NCI-H1930 (cell line): ENCODE measurements at places on chromosomes 11 and 22.

DNA sequence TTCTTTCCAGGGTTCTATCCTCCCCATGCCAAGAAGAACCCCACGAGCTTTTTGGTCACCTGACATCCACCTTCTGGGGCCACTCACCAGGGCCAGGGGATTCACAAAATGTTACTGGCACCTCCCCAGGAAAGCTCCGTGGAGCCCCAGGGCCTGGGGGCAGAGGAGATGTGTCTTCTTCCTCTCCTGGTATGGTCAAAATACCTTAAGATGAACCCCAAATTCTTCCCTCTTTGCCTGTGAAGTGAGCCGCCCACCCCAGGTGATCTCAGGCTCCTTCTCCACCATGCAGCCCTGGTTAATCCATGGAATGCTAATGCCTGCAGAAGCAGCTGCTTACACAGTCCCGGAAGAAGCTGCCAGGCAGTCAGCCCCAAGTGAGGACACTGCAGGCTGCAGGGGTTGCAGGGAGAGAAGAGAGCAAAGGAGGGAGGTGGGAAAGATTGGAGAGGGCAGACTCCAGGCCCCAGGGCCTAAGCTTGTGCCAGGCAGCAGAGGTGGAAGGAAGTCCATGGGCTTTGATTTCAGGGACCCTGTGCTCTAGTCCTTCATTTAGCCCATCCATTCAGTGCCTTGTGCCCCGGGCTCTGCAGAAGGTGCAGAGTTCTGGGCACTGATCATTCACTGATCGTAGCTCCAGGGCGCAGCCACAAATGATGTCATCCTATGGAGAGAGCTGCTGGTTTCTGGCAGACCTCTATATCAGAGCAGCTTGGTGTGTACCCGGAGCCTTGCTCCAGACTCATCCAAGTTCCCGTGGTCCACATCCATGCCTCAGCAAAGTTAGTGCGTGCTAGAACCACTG, 127.9 kb upstream of the NECTIN1 start:
- DNase-seq, result no peak

- DNase-seq, result no peak
These were observed 8.7 kb downstream of the THY1 start for GRCh38 chr11:119414321-119414720.

GRCh38 chr22:28017859-28018258, 98.8 kb upstream of the PITPNB start:
- no peak for DNase-seq

GRCh38 chr22:23820748-23821211, 18.0 kb downstream of the DERL3 start:
- no peak for DNase-seq

DNA sequence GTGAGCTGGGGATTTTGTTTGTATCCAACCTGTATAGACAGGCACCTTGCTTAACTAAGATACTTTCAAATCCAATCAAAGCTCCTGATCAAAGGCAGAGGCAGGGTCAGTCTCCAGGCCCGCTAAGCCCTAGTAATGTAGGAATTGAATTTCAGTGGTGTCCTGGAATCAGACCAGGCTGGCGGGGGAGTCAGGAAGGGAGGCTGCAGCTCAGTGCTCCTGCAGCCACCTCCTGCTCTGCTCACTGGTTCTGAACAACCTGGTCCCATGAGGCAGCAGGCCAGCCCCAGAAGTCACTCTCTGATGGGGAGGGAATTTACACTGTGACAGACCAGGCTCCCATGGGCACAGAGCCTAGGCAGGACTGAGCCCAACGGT, 38.5 kb upstream of the GALNT18 start:
- no peak for DNase-seq

GRCh38 chr11:125190566-125190965, 26.0 kb downstream of the PKNOX2 start:
- DNase-seq, result no peak

DNA sequence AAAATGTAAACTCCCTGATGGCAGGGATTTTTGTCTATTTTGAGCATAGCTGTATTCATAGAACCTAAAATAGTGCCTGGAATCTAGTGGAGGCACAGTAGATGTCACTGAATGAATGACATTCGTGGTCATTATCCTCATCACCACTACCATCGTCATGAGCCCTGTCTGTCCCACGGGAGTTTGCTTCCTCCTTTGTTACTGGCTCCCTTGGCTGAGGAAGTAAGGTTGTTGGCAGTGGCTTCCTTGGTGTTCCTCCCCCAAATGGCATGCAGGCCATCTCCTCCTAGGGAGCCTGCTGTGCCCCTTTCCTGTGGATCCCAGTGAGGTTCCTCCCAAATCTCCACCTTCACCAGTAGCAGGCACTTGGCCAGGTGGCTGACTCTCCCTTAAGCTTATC, 183.0 kb downstream of the CEP164 start:
- no peak for DNase-seq

GRCh38 chr11:9144828-9145227, 53.4 kb upstream of the SCUBE2 start:
- no peak for DNase-seq

DNA sequence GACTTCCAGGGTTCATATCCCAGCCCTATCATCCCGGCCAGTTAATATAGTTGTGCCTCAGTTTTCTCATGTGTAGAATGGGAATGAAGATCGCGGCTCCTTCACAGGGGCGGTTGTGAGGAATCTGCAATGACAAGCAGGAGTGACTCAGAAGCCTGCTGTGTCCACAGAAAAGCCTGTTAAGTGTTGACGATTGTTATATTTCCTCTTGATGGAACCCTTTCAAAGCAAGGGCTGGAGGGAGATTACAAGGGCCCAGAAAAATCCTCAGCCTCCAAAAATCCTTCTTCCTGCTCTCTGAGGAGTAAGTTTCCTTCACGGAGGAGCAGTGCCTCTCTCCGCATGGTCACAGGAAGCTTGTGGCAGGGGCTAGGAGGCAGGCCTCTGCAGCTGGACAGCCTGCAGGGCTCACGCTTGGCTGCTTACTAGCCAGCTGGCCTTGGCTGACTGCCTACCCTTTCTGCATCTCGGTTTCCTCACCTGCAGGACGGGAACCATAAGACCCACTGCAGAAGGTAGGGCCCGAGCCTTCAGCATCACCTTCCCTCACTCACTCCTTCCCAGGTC, 63.4 kb downstream of the CACNG2 start:
- DNase-seq, result no peak

- no peak for DNase-seq
These were observed 13.6 kb downstream of the CD3E start for GRCh38 chr11:118318124-118318523.

DNA sequence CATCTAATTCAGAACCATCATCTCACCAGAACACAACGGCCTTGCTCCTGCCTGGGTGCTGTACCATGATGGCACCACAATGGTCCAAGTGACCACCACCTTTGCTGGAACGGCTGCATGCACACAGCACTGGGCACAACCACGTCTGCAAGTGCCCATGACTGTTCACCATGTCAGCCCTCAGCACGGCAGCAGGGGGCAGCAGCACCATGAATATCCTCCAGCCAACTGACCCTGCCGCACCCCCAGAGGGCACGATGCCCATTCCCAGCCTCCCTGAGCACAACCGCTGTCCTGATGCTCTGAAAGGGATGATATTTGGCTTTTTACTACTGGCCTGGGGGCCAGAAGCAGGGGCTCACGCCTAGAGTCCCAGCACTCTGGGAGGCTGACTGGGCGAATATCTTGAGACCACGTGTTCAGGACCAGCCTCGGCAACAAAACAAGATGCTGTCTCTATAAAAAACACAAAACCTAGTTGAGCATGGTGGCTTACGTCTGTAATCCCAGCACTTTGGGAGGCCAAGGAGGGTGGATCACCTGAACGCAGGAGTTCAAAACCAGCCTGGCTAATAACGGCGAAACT, 25.7 kb downstream of the DRD4 start:
- no peak for DNase-seq

DNA sequence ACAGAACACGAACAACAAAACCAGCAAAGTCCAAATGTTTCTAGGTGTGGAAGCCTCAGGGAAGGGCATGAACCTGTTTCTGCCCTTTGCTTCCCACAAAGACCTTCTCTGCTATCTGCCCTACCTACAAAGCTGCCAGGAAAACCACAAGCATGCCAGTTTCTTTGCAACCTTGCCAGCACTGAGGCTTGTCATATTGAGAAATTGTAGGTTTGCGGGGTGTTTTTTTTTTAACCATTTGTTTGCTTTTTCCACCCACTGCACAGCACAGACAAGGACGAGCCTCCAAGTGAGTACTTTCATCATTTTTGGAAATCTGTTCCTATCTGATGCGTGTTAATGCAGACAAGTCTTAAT, 12.8 kb downstream of the PARVG start:
- DNase-seq, result no peak

GRCh38 chr11:107136892-107137291, 118.6 kb upstream of the GUCY1A2 start:
- DNase-seq, result no peak

GRCh38 chr11:61621917-61622585, 41.2 kb upstream of the SYT7 start:
- DNase-seq, result no peak

DNA sequence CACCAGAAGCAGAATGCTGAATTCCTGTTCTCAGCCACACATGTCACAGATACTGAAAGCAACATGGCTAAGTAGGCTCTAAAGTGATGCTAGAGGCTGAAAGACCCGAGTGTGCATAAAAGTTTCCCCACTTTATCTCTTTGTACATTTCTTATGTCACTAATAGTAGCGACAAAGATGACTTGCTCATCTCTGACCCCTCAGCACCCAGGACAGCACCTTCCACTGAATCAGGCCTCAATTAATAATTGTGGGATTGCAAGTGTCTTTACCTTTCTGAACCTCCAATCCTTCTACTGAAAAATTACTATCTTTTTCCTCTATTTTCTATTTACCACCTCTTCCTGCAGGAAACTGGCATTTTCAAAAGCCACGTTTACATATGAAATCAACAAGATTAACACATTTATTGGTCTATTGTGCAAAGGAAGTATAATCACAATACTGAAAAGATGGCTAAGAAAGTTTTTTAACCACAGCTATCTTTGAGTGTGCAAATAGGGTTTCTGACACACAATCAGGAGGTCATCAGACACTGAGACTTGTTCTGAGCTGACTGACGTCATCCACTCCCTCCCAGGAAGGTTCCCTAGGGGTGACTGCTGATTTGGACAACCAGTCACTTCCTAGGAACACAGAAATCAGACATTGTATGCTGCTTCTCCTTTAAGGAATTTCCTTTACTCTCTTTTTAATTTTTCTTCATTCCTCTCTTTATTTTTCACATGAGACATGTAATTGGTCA, 213.9 kb upstream of the ISX start:
- no peak for DNase-seq

DNA sequence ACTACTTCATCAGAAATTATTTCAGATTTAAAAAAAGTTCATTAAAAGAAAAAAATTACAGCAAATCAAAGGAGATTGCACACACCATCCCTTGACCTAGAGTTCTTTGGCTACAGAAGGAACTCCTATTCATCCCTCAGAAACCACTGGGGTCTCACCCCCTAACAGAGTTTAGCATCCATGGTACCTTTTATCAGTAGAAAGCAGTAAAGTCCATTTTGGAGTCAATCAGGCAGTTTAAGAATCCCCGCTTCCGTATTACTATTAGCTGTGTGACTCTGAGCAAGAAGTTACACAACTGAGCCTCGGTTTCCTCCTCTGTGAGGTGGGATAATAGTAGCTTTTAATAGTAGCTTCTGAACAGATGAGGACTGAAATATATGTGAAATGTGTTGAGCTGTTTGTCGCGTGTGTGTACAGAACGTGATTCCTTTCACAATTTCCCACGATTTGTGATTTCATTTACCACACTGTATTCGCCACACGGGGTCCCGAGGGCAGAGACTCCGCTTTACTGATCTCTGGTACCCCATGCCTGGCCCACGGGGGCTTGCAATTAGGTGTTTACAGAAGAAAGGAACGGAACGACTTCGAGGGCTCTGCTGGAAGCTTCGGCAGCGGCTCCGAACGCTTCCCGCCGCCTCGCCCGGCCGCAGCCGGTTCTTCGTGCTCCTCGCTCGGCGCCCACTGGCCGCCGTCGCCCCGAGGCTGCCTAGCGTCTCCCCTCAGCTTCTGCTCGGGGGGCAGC, 72.5 kb upstream of the ZBED5 start:
- no peak for DNase-seq

DNA sequence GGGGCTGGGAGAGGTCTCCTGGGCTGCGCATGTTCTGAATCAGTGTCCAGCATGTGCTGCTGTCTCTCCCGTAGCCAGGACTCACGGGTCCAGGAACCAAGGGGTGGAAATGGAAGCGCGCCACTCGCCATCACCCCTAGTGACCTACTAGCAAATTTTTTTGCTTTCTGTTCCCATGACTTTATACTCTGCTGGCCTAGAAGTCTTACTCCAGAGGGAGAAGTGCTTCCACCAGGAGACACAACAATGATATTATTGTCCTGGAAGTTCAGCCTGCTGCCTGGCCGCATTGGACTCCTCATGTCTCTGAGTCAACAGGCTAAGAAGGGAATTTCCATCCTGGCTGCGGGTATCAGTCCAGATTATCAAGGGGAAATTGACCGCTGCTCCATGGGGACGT, 729.7 kb downstream of the BRD1 start:
- no peak for DNase-seq

- DNase-seq, result no peak
These were observed 58.7 kb downstream of the CHST1 start for GRCh38 chr11:45606514-45607281.

DNA sequence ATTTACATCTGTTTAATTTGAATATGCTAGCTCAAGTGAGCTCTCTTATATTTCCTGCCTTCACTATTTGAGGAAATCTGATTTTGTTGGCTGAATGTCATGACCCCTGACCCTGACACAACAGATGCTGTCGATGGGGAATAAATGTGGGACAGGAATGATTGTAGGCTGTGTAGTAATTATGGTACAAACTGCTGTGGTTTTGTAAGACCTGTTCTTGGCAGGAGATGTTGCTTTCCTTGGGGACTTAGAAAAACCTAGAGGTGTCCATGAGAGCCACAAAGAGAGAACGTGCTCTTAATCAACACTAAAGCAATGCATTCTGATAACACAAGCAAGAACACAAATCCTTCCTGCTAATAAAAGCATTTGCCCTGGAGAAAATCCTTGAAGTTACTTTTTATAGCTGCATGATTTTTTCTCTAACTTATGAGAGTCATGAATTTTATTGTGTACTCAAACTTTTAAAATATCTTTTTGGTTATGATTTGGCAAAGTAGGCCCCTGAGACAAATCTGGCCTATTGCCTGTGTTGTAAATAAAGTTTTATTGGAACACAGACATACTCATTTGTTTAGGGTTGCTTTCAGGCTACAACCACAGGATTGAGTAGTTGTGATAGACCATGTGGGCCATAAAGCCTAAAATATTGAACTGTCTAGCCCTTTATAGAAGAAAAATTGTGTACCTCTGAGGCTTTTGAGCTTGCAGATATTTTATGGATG, 90.2 kb downstream of the DDX10 start:
- no peak for DNase-seq

GRCh38 chr22:37267135-37267587, 15.1 kb upstream of the CYTH4 start:
- DNase-seq, result peak; percentile 34

GRCh38 chr22:39290724-39291161, 28.7 kb downstream of the RPL3 start:
- no peak for DNase-seq

- DNase-seq, result no peak
These were observed 5.2 kb downstream of the TSPAN32 start for GRCh38 chr11:2306877-2307500.

DNA sequence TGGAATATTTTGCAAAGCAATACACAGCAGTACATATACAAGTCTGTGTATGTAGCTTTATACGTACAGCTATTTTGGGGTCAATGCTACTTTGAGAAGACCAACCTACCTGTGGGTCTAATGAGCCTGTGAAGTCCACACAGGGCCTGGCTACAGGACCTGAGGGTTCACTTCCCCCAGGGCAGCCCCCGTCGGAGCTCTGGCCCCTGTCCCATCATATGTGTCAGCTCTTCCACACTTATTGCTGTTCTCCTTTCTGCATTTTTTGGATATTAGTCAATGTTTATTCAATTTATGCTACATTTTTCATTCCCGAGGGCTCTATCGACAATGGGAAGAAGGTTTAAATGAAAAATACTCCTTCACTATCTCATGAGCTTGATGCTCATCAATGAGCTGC, 1473.6 kb downstream of the BRD1 start:
- no peak for DNase-seq
